HFFc6 (cell line): ENCODE measurements at places on chromosomes 11 and 22. TPM values are rescaled to one million over a fixed set of nuclear protein-coding genes. Genes with fewer than 3 reads are reported as not detected.

HEPACAM gene
- total RNA-seq = not detected in 2 replicates

OR8H2 gene
- not detected in 3 replicates for total RNA-seq

ARL14EP gene
- 17.3 to 22.2 TPM (median 17.8 TPM) in 3 replicates for total RNA-seq

DNA sequence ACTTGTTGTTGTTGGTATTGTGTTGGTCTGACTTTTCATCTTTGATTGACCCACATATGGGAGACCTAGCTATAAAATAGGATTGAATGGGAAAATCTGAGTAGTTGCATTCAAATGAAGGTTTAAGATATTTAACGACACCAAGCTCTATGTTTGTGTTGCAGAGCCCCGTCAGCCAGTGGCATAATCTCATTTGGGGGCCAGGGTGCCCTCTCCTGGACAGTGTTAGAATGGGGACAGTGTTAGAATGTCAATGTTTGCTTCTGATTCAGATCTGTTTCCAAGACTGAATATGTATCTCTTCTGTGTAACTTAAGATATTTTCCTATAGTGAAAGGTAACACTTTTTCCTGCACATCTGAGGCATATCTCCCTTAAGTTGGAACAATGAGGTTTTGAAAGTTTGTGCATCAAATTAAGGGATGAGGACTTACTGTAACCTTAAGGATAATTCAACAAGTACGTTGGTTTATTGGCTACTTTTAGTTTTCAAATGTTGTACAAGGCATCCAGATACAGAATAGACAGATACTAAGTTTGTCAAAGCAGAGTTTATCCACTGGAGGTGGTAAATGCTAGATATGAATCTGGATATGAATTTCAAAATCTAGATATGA is 5.3 kb upstream of the OR52M1 start:
- peak; percentile 2 for DNase-seq
